Kidney capillary endothelial cell (primary cell): ENCODE measurements at places on chromosomes 3 and 15.

DNA sequence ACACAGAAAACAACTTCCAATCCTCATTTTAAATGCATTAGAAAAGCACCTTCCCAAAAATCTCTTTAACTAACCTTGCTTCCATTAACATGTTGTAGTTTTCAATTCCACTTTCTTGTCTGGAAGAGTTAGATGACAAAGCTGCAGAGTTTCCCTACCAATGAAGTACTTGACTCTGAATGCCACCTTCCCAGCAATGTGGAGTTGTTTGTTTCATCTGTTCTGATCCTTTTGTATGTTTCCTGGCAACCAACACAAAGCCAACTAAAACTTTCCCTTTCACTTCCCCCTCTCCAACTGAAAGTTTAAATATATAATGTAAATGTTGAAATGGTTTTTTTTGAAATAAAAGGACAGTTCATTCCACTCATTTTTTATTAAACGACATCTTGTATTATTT lies at the start of gene WDR49:
Gene WDR49, minus strand, starts transcription at position 183 of the 400 bp plus-strand sequence. CDS start 517 bp downstream, outside the sequence.
- no peak for DNase-seq

- no peak for DNase-seq
Measured at GRCh38 chr3:11826628-11827265, 19.9 kb downstream of the TAMM41 start.

GRCh38 chr3:127420829-127421228 lies 133.0 kb upstream of the PRR20G start:
- no peak for DNase-seq

- no peak for DNase-seq
Measured at GRCh38 chr3:171225165-171225564, 198.6 kb upstream of the SLC2A2 start.

- no peak for DNase-seq
Measured at GRCh38 chr3:187262360-187262759, 29.2 kb downstream of the MASP1 start.

- no peak for DNase-seq
Measured at GRCh38 chr3:4751029-4751501, 228.2 kb upstream of the BHLHE40 start.

GRCh38 chr15:90248789-90249202 lies 560 bp upstream of the TTLL13 start:
- no peak for DNase-seq

GRCh38 chr3:40782111-40782721 lies 257.5 kb downstream of the ZNF621 start:
- no peak for DNase-seq

- no peak for DNase-seq
Measured at GRCh38 chr3:83065851-83066460, 1304.5 kb upstream of the GBE1 start.

DNA sequence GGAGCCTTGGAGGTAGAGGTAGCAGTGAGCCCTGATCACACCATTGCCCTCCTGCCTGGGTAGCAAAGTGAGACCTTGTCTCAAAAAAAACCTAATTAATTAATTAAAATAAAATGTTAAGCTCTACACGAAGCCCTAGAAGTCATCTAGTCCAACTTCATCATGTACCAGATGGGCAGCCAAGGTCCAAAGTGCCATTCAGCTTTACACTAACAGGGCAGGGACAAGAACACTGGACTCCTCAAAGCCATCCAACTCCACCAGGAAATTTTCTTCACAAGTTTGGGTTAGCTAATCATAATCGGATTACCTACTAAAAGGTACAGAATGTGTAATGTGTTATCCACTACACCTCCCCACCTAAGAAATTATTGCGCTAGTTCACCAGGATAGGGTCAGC lies 48.8 kb downstream of the WWTR1 start:
- DNase-seq: no peak

DNA sequence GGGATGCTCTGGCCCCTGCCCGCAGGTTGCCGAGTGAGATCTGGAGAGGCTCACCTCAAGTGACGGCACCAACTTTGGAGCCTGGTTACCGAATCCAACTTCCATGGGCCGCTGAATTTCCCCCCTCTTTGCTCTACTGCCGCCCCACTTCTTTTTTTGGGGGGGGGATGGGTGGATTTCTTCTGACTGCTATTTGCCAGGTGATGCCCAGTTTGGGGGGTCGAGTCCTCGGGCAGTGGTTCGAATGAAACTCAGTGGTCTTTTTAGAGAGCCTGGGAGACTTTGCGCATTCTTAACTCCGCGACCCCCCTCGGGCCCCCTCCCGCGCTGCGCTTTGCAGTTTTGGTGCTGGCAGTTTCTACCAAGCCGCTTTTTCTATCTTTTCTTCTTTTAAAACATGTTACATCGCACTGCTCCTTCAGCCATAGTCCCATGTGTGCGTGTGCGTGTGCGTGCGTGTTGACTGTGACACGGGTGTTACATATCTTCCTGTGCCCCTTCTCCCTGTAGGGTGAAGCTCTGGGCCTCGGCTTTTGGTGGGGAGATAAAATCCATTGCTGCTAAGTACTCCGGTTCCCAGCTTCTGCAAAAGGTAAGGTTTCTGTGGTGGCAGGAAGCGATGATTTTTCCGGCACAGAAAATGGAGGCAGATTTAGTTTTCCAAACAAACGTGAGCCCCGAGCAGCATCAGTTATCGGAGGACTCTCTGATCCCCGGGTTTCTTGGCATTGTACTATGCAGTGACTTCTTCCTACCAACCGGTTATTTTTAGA lies 837 bp downstream of the CACNA2D3 start:
- no peak for DNase-seq

GRCh38 chr3:45437383-45437782 lies 49.0 kb downstream of the LARS2 start:
- peak; percentile 70 for DNase-seq

DNA sequence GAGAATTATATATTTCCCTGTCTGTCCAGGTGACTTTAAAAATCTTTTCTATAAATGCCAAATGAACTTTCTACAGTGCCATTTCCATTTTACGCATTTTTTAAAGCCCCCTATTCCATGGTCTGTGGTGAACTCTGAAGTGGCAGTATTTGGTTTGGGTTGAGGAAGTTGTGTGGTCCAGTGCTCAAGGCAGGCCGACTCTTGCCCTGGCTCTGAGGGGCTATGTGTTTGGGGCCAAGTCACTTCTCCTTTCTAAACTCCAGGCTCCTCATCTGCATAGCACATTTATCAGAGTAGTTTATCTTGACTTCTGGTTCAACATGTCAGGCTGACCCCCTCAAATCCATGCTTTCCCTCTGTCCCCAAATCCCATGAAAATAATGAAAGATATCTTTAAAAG lies 14.1 kb downstream of the TTC21A start:
- no peak for DNase-seq

- DNase-seq: no peak
Measured at GRCh38 chr3:52904000-52904399, 6.7 kb upstream of the STIMATE start.

DNA sequence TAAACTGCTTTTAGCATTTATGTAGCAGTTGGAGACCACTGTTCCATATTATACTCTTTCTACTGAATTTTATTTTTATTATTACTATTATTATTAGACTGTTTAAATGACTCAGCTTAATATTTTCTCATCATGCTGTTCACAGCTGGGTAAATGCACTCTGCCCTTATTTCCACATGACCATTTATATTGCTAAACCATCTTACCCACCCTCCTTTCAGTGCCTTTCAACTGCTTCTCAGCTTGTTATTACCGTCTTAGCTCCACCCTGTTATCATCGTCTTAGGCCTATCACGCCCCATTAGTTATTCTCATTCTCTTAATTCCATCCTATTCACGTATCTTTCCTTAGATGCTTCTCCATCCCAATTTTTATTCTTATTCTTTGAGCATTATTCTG lies 212.6 kb downstream of the GAP43 start:
- no peak for DNase-seq

DNA sequence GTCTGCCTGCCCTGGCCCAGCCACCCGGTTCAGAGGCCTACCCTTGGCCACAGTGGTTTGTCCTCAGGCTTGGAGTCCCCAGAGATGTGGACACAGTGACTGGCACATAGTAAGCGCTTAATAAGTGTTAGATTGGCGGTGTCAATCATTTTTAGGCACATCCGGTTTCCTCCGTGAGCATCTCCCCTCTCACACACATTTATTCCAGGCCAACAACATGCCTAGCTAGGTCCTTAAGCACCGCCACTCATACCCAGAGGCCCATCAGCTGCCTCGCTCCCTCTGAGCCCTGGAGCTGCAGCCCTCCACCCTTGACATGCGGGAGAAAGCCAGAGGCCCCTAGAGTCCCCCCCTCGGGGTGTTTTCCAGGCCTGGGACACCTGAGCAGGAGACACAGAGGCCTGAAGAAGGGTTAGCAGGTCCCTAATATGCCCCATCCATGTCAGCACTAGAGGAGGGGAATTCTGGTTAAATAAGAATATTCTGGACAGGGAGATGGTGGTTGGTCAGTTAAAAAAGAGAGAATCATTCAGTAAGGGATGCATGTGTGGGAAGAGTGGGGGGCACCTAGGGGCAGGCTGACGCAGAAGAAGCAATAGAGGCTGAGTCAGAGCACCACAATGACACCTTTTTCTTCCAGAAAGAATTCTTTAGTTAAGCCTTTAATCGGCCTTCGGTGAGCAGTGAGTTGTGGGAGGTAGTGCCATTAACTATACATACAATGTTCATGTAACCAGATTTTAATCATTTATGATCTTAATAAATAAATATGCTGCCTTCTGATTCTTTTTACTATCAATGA lies 22.3 kb downstream of the NR2F2 start:
- no peak for DNase-seq

DNA sequence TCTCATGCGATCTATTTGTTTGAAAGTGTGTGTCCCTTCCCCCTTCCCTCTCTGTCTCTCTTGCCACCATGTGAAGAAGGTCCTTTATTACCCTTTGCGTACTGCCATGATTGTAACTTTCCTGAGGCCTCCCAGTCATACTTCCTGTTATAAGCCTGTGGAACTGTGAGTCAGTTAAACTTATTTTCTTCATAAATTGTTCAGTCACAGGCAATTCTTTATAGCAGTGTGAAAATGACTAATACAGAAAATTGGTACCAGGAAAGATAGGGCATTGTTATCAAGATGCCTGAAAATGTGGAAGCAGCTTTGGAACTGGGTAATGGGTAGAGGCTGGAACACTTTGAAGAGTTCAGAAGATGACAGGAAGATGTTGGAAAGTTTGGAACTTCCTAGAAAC lies 743.7 kb upstream of the NECTIN3 start:
- peak; percentile 41 for DNase-seq

- no peak for DNase-seq
Measured at GRCh38 chr3:123054931-123055330, 11.9 kb upstream of the PDIA5 start.

DNA sequence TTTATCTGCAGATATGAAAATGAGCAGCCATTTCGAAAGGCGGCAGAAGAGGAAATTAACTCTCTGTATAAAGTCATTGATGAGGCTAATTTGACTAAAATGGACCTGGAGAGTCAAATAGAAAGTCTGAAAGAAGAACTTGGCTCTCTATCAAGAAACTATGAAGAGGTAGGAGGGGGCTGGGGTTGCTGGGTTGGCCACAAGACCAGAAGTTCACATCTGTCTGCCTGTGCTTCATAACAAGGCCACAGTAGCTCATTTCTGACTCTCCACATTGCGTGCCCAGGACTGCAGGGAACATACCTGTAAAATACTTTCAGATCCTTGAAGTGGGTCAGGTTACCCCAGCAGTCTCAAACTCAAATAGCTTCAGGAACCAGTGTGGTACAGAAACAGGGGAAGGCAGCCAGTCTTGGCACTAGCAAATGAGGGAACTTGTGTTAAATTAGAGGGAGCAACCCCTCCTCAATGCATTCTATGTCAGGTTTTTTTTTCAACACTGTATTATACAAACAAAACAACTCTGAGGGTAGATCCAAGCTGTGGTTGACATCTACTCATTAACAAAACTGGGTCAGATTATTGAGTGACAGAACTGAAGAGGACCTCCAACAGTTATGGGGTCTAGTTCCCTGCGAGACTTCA lies 48.7 kb downstream of the BFSP2 start:
- DNase-seq: no peak

DNA sequence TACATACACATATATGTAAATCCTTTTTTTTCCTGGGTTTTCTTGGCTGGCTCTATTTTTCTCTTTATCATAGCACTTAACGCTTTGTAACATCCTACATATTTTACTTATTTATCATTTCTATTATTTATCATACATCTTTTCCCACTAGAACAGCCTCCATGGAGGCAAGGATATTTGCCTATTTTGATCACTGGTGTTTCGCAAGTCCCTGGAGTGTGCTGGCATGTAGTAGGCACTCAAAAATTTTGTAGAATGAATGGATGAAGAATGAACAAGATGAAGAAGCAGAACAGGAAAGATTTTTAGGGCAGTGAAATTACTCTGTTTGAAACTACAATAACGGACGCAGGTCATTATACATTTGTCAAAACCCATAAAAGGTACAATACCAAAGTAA lies 83.0 kb upstream of the PTX3 start:
- DNase-seq: no peak

DNA sequence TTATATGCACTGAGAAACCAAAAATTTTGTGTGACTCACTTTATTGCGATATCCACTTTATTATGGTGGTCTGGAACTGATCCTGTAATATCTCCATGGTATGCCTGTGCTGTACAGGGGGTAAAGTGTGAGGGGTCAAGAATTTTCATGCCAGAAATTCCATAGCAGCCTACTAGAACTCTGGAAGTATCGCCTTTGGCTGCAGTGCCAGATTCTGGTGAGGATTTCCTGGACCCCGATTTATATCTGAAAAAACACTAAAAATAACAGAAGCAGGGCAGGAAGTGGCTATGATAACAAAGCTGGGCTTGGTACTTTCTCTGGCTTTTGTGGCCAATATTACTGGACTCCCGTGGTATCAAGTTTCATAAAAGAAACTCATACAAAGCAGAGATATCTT lies 36.4 kb downstream of the CCDC80 start:
- peak; percentile 42 for DNase-seq

DNA sequence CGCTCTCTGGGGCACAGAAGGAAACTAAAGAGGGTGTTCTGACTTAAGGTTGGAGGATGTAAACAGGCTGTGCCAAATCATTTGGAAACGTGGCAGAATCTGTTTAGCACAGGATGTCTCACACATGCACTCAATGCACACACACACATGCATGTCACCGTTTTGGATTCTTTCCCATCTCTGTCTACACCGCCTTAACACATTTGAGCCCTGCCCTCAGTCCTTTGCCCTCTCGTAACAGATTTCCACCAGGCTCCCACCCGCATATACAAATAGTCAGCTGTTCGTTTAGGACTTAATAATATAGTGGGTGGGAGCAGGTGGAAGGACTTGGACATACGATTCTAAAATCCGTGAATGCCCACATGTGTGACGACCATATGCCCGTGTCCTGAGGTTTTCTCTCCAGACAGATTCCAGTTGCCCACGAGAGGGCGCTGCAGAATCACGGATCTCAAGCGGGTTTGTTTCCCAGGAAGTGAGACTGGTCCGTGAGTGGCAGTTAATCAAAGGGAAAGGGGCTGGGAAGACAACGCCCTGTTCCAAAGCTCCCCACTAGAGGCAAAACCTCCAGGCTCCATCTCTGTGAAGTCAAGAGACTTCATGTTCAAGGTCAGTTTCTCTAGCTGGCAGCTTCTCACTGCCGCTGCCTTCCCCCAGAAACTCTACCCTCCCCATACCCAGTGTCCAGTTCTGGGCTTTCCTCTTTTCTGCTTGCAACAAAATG lies 44.5 kb downstream of the NOX5 start:
- DNase-seq: peak; percentile 83

- no peak for DNase-seq
Measured at GRCh38 chr3:190132371-190132770, 11.7 kb upstream of the P3H2 start.
